Mesenchymal stem cell (in vitro differentiated cells and primary cell): ENCODE measurements at places on chromosomes 12 and 14.

DNA sequence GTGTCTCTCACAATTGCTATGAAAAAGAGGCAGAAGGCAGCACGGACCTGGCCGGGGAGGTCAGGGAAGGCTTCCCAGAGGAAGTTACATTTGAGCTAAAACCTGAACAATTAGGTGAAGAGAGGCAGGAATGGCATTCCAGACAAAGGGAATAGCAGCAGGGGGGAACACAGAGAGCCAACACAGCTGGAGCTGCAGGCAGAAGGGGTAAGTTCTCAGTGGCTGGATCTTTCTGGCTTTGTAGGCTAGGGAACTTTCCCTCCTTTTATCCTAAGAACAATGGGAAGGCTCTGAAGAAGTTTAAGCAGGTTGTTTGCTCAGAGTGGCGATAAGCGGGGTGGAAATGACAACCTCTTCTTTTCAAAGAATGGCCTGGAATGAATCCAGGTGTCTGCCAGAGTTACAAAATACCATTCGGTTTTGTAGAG lies 100.0 kb downstream of the PRIMA1 start:
- DNase-seq: no peak

GRCh38 chr12:47707355-47707754 lies 1.5 kb upstream of the RPAP3 start:
- DNase-seq: no peak

DNA sequence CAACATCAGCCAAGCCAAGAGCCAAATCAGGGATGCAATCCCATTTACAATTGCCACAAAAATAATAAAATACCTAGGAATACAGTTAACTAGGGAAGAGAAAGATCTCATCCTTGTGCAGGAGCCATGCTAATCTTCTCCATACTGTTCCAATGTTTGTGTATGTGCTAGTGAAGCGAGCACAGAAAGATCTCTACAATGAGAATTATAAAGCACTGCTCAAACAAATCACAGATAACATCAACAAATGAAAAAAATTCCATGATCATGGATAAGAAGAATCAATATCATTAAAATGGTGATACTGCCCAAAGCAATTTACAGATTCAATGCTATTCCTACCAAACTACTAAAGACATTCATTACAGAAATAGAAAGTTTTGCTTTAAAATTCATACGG lies 215.6 kb downstream of the FOXG1 start:
- DNase-seq: no peak

DNA sequence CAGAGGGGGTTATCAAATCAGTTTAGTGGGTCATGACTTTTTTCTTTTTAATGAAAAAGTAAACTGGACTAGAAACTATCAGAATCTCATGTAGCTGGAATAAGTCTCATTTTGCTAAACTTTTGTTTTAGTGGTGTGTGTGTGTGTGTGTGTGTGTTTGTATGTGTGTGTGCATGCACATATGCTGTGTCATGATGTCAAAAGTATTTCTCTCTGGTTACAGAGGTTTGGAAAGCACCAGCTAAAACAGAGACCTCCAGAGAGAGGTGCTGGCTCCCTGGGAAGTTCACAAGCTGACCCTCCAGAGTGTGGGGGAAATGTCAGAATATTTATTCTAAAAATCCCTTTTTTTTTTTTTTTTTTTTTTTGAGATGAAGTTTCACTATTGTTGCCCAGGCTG lies 114.7 kb downstream of the LGMN start:
- peak; percentile 60 for DNase-seq

DNA sequence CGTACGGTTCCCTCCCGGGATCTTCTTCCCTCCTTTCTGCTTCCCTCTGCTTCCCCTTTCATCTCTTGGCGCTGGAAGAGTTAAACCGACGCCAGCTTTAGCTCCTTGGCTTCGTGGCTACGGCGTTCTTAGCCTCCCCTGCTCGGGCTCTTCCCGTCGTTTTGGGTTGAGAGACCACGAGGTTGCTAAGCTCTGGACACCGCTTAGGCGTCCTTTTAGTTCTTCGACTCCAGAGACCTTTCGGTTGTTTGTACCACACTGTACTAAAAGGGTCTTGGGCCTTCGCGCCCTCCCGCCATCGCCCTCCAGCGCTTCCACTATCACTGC lies 545 bp downstream of the CPSF2 start:
- peak; percentile 62 for DNase-seq

- DNase-seq: no peak
These were observed 76.1 kb downstream of the RBM19 start for GRCh38 chr12:113889891-113890581.

- no peak for DNase-seq
These were observed 53.1 kb downstream of the PDE3A start for GRCh38 chr12:20421421-20421820.

GRCh38 chr12:14774906-14775635 lies 28.2 kb downstream of the WBP11 start:
- peak; percentile 76 for DNase-seq

DNA sequence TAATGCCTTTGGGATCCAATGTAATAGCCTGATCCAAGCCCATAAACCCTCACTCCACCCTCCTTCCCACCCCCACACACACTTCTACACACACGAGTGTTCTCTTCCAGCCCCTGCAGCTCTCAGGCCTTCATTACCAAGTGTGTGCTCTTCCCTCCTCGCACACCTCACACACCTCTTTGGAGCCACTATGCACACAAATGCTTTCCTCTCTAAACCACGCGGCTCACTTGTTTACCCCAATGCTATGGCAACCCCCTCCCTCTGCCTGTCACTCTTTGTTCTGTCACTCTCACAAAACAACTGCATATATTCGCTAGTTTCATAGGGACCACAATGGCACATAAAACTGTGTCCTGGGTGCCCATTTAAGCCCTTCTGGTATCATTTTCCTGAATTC lies 35.1 kb downstream of the PPP2R5E start:
- DNase-seq: no peak

GRCh38 chr12:29563636-29564035 lies 66.2 kb upstream of the OVCH1 start:
- no peak for DNase-seq

- no peak for DNase-seq
These were observed 10.0 kb downstream of the SPRING1 start for GRCh38 chr12:116727891-116728290.

DNA sequence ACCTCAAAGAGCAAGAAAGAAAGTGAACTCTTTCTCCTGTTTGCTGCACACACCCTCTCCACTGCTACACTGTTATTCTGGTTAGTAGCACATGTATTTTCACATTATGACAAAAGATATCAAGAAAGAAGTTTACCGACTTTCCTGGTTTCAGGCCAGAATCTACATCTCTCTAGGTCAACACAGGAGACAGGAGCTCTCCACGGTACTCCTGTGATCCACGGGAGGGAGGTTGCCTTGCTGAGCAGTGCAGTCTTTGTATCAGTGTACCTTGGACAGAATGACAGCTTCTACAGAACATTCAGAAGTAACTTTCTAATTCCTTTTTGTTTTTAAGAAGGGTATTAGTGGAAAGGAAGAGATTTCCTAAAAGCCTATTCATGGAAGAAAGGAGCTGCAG lies 805.6 kb downstream of the NRXN3 start:
- DNase-seq: no peak

GRCh38 chr14:24935796-24936195 lies 114.2 kb downstream of the STXBP6 start:
- no peak for DNase-seq

- DNase-seq: no peak
These were observed 449.8 kb downstream of the RAD51B start for GRCh38 chr14:68269136-68269927.

GRCh38 chr14:77076113-77076631 lies 21.9 kb upstream of the CIPC start:
- peak; percentile 89 for DNase-seq

DNA sequence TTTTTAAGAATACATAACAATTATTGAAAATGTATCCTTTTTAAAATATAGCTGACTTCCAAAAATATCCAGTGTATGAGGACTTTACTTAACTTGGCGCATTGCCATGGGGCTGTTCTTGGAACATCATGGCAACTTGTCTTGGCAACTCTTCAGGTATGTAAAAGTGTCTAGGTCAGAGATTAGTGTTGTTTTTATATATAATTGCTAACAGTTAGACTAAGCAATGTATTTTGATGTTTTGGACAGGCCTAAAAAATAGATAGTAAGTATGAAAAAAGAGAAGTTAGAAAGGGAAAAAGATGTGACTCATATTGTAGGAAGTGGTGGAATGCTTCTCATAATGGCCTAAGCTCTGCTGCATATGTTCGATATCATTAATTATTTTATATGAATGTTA lies 70.9 kb downstream of the MON2 start:
- peak; percentile 29 for DNase-seq

DNA sequence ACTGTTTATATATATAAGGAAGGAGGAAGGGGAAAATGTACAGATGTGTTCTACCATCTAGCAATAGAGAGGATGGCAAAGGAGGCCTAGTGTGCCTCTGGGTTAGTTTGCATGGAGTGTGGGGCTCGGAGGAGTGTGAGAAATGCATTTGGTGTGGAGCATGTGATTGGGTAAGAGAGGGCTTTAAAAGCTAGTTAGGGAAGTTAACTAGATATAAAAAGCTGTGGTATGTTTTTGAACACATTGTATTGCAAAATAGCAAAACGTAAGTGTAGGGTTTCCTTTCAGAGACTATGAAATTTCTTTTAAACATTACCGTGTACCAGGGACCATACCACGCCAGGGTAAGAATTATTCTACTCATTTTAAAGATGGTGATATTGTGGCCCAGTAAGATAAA lies 53.3 kb upstream of the STXBP6 start:
- DNase-seq: no peak

GRCh38 chr12:1611803-1612572 lies 17.0 kb upstream of the WNT5B start:
- DNase-seq: peak; percentile 46

DNA sequence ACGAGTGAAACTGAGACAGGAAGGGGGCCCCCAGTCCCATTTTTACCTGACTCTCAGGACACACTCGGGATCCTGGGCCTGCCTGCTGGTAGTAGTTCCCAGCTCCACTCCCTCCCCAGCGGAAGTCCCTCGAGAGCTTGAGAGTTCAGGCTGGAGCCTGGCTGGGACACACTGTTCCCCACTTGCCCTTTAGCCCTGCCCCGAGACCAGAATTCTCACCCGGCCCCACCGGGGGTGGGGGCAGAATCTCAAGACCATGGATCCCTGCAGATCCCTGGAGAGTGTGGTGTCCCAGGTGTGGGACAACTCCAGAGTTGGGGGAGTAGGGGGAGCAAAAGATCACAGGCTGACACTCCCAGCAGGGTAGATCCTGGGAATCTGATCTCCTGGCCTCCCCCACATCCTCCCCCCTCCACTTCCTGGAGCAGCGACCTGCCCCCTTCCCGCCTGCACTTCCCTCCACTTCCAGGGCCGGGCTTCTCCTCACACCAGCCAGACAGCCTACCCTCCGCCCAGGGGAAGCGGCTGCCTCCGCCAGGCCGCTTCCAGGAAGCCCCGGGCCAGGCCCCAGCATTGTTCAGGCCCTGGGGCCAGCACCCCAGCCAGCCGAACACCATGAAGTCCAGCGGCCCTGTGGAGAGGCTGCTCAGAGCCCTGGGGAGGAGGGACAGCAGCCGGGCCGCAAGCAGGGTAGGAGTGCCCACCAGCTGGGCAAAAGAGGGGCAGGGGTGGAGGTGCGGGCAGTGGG lies at the start of gene TNS2:
TNS2 (plus strand) TSS at position 495 of the 748 bp plus-strand sequence; CDS start at position 616, 121 bp downstream.
- DNase-seq: peak; percentile 66

DNA sequence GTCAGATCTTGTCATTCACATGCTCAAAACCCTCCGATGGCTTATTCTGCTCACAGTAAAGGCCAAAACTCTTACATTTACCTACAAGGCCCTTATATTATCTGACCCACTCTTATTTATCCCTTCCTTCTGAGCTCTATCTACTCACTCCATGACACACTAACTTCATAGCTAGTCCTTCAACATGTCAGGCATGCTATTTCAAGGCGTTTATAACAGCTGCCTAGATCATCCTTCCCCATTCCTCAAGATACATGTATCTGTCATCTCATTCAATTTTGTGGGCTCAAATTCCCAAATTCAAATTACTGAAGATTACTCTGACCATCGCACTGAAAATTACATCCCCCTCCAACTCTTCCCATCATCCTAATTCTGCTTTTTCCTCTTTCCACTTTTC lies 6.9 kb downstream of the MIS18BP1 start:
- DNase-seq: no peak

GRCh38 chr12:27906658-27907473 lies 65.7 kb downstream of the PTHLH start:
- DNase-seq: peak; percentile 13

DNA sequence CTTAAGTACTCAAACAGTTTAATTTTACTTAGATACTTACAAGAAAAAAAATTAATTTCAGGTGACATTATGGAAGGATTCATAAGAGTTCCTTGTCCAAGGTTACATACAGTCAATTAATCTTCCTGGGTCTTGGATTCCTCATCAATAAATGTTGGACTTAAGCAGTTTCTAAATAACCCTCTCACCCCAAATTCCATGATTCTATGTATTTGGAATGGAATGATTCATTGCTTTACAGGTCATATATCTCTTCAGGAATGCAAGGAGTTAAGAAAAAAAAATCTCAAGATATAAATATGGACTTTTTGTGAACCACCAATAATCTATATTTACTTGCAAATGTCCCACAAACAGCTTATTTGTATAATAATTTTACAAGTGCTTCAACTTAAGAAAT lies 84.2 kb upstream of the BMP4 start:
- no peak for DNase-seq

GRCh38 chr12:9214534-9214933 lies 6.3 kb upstream of the PZP start:
- no peak for DNase-seq

GRCh38 chr12:125049093-125049458 lies 16.2 kb upstream of the AACS start:
- DNase-seq: no peak

DNA sequence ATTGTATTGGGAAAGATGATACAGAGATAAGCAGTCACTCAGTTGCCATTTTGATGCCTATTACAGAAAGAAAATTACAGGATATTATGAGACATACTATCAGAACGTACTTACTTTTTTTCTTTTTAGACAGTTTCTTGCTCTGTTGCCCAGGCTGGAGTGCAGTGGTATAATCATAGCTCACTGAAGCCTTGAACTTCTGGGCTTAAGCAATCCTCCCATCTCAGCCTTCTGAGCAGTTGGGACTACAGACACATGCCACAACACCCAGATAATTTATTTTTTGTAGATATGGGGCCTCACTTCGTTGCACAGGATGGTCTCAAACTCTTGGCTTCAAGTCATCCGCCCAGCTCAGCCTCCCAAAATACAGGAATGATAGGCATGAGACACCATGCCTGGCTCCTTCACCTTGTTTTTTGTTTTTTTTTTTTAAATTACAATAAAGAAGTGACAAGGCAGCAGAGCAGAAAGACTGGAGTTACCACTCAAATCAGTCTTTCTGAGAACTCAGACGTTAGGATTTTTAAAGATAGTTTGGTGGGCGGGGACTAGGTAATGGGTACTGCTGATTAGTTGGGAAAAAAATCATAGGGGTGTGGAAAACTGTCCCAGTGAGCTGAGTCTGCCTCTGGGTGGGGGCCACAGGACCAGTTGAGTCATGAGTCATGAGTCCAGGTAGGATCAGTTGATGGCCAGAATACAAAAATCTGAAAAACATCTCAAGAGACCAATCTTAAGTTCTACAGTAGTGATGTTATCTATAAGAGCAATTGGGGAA lies 11.5 kb upstream of the CPM start:
- no peak for DNase-seq
